ENCODE measurements at places on chromosomes 5 and 9.
A peak's percentile ranks its signal among the peaks of the same experiment; 100 is the strongest.

GRCh38 chr5:116441223-116441622, 133.4 kb downstream of the SEMA6A start:
- H3K4me3 ChIP-seq, result no peak overlapping the region
- DNase-seq, result peak; percentile 26
- H3K4me1 ChIP-seq, result no peaks in the 10 kb centered on the region
- no peaks in the 10 kb centered on the region for H3K36me3 ChIP-seq

- no peak overlapping the region for H3K4me3 ChIP-seq
- no peak overlapping the region for H3K27ac ChIP-seq
- no peaks in the 10 kb centered on the region for H3K36me3 ChIP-seq
- H3K4me1 ChIP-seq, result no peaks in the 10 kb centered on the region
- DNase-seq, result no peak
- H3K27me3 ChIP-seq, result no peaks in the 10 kb centered on the region
Observed at GRCh38 chr5:124761010-124761409, 14.6 kb upstream of the ZNF608 start.

GRCh38 chr9:69632768-69633167, 39.4 kb downstream of the APBA1 start:
- no peak for DNase-seq
- H3K4me1 ChIP-seq, result peaks cover 9% of the 10 kb centered on the region
- H3K36me3 ChIP-seq, result no peaks in the 10 kb centered on the region
- H3K27ac ChIP-seq, result no peak overlapping the region
- no peak overlapping the region for H3K4me3 ChIP-seq

GRCh38 chr5:111851631-111852548, 94.9 kb upstream of the NREP start:
- H3K36me3 ChIP-seq, result no peaks in the 10 kb centered on the region
- no peaks in the 10 kb centered on the region for H3K4me1 ChIP-seq
- no peaks in the 10 kb centered on the region for H3K27me3 ChIP-seq
- DNase-seq, result no peak
- H3K27ac ChIP-seq, result no peak overlapping the region

- no peak overlapping the region for H3K27ac ChIP-seq
- DNase-seq, result peak; percentile 35
Observed at GRCh38 chr9:78115073-78115472, 83.5 kb upstream of the GNAQ start.

DNA sequence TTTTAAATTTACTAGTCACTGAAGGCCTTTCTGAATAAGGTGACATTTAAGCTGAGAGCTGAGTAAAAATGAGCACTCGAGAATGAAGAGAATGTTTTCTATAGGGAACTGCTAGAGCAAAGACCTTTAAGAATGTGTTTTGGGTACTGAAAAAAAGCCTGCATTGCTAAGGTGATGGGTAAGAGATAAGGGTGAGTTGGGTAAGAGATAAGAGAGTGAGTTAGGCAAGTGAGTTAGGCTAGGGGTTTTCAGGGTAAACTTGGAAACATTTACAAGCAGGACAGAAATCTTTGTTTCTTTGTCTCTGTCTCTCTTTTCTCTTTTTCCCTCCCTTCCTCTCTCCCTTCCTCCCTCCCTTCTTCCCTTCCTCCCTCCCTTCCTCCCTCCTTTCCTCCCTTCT, 5.6 kb downstream of the RAD23B start:
- DNase-seq, result no peak
- H3K4me3 ChIP-seq, result no peak overlapping the region
- H3K27me3 ChIP-seq, result no peaks in the 10 kb centered on the region
- H3K4me1 ChIP-seq, result peaks cover 13% of the 10 kb centered on the region

DNA sequence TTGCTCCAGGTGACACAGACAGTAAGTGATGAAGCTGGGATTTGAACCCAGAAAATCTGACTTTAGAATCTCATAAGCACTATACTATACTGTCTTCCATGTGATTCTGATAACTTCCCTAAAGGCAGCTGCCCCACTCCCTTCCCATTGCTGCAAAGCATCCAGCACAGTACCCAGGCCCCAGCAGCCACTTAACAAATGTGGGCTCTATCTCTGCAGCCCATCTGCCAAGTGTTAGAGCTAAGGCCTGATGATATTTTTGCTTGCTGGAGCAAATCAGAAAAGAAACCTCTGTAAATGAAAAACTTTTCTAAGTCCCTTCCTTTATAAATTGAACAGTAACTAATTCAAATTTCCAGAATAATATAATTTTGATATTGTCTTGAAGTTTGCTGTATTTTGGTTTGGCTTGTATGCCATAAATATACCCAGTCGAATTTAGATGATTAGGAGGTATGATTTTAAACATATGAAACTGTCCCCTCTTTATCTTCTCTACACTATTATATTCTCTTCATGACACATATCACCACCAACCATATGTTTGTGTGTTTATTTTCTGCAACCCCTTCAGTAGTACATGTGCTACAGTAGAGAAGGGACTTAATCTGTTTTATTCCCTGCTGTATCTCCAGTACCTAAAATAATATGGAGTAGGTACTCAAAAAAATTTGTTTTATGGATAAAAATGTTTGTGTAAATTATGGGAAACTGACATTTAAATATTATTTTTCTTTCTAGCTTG, 63.8 kb downstream of the SMIM15 start:
- no peaks in the 10 kb centered on the region for H3K4me1 ChIP-seq
- no peak overlapping the region for H3K27ac ChIP-seq
- H3K27me3 ChIP-seq, result no peaks in the 10 kb centered on the region
- H3K36me3 ChIP-seq, result no peaks in the 10 kb centered on the region
- no peak overlapping the region for H3K4me3 ChIP-seq

GRCh38 chr9:129109952-129110739, 447 bp downstream of the CRAT start:
- no peaks in the 10 kb centered on the region for H3K36me3 ChIP-seq
- no peak for DNase-seq
- peak overlapping the region; percentile 78 for H3K4me3 ChIP-seq
- no peak overlapping the region for H3K27ac ChIP-seq

DNA sequence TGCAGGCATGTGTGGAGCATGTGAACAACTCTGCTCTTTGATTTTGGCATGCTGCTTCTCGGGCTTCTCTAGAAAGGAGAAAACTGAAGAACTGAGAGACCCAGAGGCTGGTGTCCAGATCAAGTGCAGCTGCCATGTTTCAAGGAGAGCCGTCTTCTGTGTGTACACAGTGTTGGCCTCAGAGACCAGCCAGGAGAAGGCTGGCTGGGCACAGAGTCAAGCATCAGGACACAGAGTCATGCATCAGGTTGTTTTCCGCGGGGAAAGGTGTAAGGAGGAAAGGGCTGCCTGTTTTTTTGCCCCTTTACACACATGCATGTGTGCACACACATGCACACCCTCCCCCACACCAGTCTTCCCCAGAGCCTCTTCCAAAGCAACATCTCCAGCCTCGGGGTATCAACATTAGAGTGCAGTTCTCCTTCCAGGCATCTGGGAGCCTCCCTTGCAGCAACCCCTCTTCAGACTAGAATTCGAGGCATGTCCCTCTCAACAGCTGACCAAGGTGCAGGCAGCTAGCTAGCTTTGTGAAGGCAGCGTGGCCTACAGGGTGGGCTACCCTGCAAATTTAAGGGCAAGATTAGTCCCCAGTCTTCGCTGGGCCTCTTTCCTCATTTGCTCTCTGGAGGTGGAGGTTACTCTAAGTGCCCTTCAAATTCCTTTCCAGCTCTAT, 180.9 kb downstream of the AOPEP start:
- DNase-seq, result no peak
- H3K4me1 ChIP-seq, result no peaks in the 10 kb centered on the region
- no peaks in the 10 kb centered on the region for H3K27me3 ChIP-seq
- H3K36me3 ChIP-seq, result no peaks in the 10 kb centered on the region
- H3K27ac ChIP-seq, result no peak overlapping the region

DNA sequence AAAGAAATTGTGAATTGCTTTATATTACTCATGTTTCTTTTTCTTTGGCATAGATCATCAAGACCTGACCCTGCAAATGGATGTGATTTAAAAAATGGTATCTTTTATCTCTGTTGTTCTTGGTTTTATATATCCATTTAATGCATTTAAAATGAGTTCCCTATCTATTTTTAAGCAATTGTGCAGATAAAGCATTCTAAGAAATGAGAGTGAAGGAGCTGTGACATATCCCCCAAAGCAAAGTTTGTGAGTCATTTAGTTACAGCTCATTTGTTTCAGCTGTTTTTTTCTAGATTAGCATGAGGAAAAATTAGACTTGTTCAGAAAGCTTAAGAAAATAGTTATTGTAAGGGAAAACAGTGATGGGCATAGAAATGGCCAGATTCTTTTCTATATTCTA, 7.6 kb upstream of the ELOVL7 start:
- DNase-seq, result no peak
- no peaks in the 10 kb centered on the region for H3K27me3 ChIP-seq
- no peak overlapping the region for H3K27ac ChIP-seq
- no peaks in the 10 kb centered on the region for H3K36me3 ChIP-seq
- H3K4me1 ChIP-seq, result no peaks in the 10 kb centered on the region

- no peak overlapping the region for H3K4me3 ChIP-seq
- DNase-seq, result no peak
- H3K36me3 ChIP-seq, result no peaks in the 10 kb centered on the region
- no peaks in the 10 kb centered on the region for H3K27me3 ChIP-seq
Observed at GRCh38 chr5:102933316-102933715, 178.2 kb downstream of the PAM start.

DNA sequence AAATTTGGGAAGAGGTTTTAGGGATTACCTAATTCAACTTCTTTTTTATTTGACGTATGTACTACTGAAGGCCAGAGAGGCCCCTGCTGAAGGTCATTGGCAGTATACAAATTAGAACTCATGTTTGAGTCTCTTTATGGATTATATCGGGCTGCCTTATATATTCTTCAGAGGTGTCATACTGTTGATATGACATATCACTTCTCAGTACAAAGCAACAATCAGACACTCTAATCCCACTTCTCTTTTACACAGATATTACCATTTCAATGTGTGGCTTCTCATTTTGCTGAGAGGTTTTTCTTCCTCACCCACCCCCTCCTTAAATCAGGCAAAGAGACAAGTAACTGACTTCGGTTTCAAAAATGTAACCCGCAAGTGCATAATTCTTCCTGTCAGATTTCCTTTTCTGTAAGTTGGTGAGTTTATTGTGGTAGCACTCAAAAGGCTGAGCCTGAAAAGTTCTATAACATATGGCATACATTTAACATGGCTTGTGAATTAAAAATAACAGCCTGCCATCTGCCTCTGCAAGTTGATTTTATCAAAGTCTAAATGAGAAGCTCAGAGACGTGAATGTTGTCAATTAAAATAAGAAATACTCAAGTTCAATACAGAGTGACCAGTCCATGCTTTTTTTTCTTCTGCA, 163.6 kb upstream of the RORB start:
- no peak overlapping the region for H3K4me3 ChIP-seq
- peak overlapping the region; percentile 33 for H3K27ac ChIP-seq
- no peaks in the 10 kb centered on the region for H3K36me3 ChIP-seq
- peak; percentile 63 for DNase-seq
- H3K4me1 ChIP-seq, result peaks cover 27% of the 10 kb centered on the region

DNA sequence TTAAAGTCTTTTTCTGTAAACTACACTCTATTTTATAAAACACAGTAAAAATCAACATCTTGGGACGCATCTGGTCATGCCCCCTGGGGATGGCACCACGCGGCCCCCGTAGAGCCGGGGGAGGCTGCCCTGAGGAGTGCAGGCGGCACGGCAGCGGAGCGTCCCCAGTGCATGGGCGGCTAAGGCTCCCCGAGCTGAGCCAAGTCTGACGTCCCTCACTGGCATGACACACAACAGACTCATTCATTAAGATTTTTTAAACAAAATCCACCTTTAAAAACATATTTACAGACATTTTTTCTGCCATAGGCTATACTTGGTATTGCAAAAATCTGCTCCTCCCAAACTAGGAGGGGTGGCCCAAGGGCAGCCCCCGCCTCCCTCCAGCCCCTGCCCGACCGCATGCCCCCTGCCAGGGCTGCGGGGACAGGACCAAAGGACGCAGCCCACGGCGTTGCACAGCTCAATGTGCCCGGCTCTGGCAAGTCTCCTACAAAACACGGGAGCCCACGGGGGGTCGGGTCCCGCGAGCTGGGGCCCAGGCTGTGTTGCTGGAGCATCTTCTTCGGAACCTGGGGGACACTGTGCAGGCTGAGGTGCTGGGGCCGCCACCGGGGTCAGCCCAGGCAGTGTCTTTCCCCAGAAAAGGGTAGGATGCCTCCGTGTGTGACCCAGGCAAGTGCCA, 11.8 kb upstream of the SEC16A start:
- no peak overlapping the region for H3K4me3 ChIP-seq
- no peak overlapping the region for H3K27ac ChIP-seq
- no peaks in the 10 kb centered on the region for H3K27me3 ChIP-seq
- DNase-seq, result no peak

GRCh38 chr9:78010445-78010844, 21.2 kb downstream of the GNAQ start:
- H3K4me3 ChIP-seq, result no peak overlapping the region
- no peak for DNase-seq
- no peak overlapping the region for H3K27ac ChIP-seq
- H3K36me3 ChIP-seq, result no peaks in the 10 kb centered on the region
- no peaks in the 10 kb centered on the region for H3K27me3 ChIP-seq

DNA sequence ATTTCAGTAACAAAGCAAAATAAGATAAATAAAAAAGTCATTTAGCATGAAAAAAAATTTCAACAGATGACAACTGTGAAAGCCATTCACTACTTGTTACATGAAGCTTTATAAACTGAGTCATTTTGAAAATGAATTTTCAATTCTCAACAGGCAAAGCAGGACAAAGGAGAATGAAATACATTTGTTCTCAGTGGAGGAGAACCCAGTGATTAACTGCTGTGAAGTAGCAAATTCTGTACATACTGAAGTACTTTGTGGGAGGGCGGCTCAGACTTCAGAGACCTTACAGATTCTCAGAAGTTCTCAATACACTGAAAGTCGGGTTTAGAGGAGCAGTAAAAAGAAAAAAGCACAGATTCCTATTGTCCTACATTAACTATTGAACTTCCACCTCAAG, 21.7 kb downstream of the SKIC3 start:
- no peak for DNase-seq
- peaks cover 9% of the 10 kb centered on the region for H3K36me3 ChIP-seq
- no peak overlapping the region for H3K4me3 ChIP-seq
- no peaks in the 10 kb centered on the region for H3K4me1 ChIP-seq
- no peaks in the 10 kb centered on the region for H3K27me3 ChIP-seq

DNA sequence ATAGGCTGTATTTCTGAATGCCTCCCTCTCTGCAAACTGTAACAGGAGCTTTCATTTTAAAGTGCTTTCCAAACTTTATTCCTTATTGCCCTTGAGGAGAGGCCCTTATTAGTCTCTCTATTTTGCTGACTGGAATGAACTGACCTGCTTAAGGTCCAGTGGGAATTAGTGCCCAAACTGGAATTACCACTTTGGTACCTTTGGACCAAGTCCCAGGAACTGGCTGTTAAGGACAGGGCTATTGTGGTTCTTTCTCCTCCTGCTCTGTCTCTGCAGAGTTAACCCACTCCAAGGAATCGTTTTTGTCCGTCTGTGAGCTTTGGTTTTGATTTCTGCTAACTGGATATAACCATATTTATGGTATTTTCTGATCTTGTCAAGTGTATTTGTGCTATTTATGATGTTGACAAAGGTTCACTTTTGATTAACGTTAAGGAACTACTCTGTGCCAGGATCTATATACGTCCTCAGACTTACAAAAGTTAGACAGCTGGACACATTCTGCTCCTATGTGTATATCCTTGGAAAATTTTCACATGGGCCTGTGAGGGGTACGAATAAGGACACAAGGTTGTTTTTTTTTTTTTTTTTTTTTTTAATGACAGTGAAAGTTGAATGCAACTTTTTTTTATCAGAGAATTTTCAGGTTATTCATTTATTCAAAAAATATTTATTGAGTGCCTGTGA, 189.1 kb upstream of the ANKRD55 start:
- no peak overlapping the region for H3K27ac ChIP-seq
- DNase-seq, result no peak
- H3K27me3 ChIP-seq, result no peaks in the 10 kb centered on the region
- no peaks in the 10 kb centered on the region for H3K36me3 ChIP-seq

- no peak overlapping the region for H3K4me3 ChIP-seq
- no peaks in the 10 kb centered on the region for H3K27me3 ChIP-seq
- DNase-seq, result no peak
- H3K27ac ChIP-seq, result no peak overlapping the region
- H3K36me3 ChIP-seq, result no peaks in the 10 kb centered on the region
Observed at GRCh38 chr5:163938595-163938994, 433.2 kb downstream of the MAT2B start.
